ENCODE measurements at places on chromosomes 6 and 20.
A peak's percentile ranks its signal among the peaks of the same experiment; 100 is the strongest.

- no peak for DNase-seq
- H3K36me3 ChIP-seq = no peaks in the 10 kb centered on the region
- no peak overlapping the region for H3K27ac ChIP-seq
- H3K27me3 ChIP-seq = peaks cover 6% of the 10 kb centered on the region
- no peak overlapping the region for H3K4me3 ChIP-seq
- H3K4me1 ChIP-seq = no peaks in the 10 kb centered on the region
Observed at GRCh38 chr20:61439251-61439650, 187.2 kb downstream of the CDH4 start.

DNA sequence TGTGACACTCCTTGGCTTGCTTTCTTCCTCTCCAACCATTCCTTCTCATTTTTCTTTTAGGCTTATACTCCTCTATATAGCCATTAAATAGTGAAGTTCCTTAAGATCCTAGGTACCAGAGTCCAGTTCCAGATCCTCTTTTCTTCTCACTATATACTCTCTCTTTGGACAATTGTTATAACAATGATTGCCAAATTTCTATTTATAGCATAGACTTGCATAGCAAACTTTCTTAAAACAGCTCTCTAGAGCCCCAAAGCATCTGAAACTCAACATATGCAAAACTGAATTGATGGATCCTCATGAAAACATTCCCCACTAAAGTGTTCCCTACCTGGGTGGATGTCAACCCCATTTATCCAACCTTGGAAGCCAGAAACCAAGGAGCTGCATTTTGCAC is 13.4 kb downstream of the PHIP start:
- H3K27ac ChIP-seq = no peak overlapping the region
- H3K4me3 ChIP-seq = no peak overlapping the region
- peaks cover 2% of the 10 kb centered on the region for H3K36me3 ChIP-seq
- H3K27me3 ChIP-seq = no peaks in the 10 kb centered on the region

DNA sequence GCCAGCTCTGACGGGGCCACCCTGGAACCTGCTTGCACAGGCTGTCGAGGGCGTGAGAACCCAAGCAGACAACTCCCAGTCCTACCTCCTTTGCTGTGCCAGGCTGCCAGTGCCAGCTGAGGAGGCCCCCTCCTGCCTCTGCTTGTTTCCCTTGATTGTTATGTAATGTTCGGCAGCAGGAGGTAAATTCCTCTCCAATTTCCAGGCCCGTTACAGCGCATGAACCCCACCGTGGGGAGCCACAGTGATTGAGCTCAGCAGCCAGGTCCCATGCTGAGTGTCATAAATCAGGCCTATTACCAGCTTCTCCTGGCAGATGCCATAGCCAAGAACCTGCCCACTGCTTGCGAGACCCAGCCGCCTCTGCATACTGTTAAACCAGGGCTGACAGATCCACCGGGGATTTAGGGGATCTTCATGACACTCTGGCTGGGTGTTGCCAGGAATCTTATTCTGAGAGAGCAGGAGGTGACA is 320.5 kb downstream of the DHX35 start:
- no peaks in the 10 kb centered on the region for H3K4me1 ChIP-seq
- H3K27ac ChIP-seq = no peak overlapping the region
- H3K27me3 ChIP-seq = peaks cover 18% of the 10 kb centered on the region
- no peak for DNase-seq

GRCh38 chr6:122678841-122679240 is 68.6 kb downstream of the PKIB start:
- no peaks in the 10 kb centered on the region for H3K36me3 ChIP-seq
- H3K4me1 ChIP-seq = peaks cover 3% of the 10 kb centered on the region
- DNase-seq = no peak
- peaks cover 2% of the 10 kb centered on the region for H3K27me3 ChIP-seq
- H3K4me3 ChIP-seq = no peak overlapping the region

DNA sequence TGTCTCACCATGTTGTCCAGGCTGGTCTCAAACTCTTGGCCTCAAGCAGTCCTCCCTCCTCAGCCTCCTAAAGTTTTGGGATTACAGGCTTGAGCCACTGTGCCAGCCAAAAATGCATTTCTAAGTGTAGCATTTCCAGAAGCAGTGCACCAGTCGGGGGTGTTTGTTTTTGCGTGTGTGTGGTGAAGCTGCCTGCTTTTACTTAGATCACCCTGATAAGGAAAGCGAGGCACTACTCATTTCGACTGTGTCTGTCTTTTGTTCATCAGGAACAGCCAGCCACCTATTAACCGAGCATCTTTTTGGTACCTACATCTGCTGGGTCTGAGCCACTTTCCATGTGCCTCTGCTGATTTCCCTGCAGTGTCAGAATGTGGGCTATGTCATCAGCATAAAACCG is 18.7 kb downstream of the SIRT5 start:
- H3K27me3 ChIP-seq = no peaks in the 10 kb centered on the region
- H3K4me1 ChIP-seq = no peaks in the 10 kb centered on the region
- DNase-seq = no peak
- no peak overlapping the region for H3K27ac ChIP-seq
- no peak overlapping the region for H3K4me3 ChIP-seq
- peaks cover 13% of the 10 kb centered on the region for H3K36me3 ChIP-seq

DNA sequence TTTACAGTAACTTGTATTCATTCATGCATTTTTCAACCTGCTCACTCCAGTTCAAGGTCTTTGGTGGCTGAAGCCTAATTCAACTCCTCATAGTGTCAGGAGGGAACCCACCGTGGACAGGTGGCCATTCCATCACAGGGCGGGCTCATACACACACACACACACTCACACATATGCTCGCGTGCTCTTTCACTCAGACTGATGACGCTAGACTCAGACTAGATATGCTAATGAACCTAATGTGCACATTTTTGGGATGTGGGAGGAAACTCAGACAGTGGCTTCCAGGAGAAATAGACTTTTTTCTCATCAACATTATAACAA is 56.7 kb downstream of the TRIM27 start:
- no peak for DNase-seq
- peak overlapping the region; percentile 95 for H3K4me3 ChIP-seq
- H3K27ac ChIP-seq = no peak overlapping the region
- peaks cover 24% of the 10 kb centered on the region for H3K4me1 ChIP-seq

DNA sequence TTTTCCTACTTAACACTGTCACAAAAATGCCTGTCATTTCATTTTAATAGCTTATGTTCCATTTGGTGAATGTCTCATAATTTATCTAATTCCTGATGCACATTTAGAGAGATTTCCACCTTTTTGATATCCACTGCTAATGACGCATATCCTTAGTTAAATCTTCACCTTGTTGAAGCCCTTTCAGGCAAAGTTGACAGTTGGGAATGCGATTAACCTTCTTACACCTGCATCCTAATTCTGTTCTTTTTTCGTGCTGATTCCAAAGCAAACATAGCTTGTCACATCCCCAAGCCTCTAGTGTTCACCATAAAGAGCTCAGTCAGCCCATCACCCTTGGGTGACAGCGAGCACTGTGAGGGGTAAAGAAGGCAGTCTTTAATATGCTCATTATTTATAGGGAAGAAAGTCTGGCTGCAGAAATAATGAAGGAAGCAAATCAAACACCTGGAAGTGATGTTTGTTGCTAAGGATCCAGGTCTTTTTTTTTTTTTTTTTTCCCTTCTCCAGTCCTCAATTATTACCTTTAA is 205.6 kb downstream of the DTNBP1 start:
- H3K36me3 ChIP-seq = peaks cover 5% of the 10 kb centered on the region
- H3K4me3 ChIP-seq = peak overlapping the region; percentile 34
- H3K27me3 ChIP-seq = no peaks in the 10 kb centered on the region
- peak overlapping the region; percentile 98 for H3K27ac ChIP-seq

DNA sequence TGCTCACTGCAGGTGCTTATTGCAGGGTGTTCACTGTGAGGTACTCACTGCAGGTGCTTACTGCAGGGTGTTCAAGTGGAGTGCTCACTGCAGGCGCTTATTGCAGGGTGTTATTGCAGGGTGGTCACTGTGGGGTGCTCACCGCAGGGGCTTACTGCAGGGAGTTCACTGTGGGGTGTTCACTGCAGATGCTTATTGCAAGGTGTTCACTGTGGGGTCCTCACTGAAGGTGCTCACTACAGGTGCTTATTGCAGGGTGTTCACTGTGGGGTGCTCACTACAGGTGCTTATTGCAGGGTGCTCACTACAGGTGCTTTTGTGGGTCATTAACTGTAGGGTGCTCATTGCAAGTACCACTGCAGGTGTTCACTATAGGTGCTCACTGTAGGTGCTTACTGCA is 20.2 kb downstream of the APMAP start:
- DNase-seq = no peak
- H3K27ac ChIP-seq = no peak overlapping the region
- no peak overlapping the region for H3K4me3 ChIP-seq
- peaks cover 52% of the 10 kb centered on the region for H3K36me3 ChIP-seq
- no peaks in the 10 kb centered on the region for H3K27me3 ChIP-seq
- peaks cover 9% of the 10 kb centered on the region for H3K4me1 ChIP-seq

DNA sequence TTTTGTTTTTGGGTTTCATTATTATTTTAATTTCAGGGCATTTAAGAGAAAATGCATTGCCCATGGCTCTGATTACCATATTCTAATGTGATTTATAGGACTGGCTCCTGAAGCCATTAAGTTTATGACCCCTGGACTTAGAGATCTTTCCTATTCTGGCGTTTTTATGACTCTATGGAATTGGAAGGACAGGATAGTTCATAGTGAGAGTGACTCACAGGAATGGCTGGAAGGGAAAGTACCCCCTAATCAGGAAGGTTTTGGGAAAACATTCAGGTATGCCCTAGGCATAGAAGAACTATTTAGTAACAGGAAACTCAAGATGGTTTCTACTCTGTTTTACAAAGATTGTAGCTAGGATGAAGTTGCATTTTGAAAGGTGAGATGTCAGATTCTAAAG is 108.6 kb upstream of the SLC2A12 start:
- no peak overlapping the region for H3K4me3 ChIP-seq
- no peak for DNase-seq
- no peaks in the 10 kb centered on the region for H3K27me3 ChIP-seq
- H3K4me1 ChIP-seq = no peaks in the 10 kb centered on the region
- no peaks in the 10 kb centered on the region for H3K36me3 ChIP-seq

GRCh38 chr6:70118670-70119069 is 184.2 kb downstream of the COL9A1 start:
- no peak overlapping the region for H3K4me3 ChIP-seq
- no peak for DNase-seq
- H3K27ac ChIP-seq = peak overlapping the region; percentile 83
- no peaks in the 10 kb centered on the region for H3K27me3 ChIP-seq
- peaks cover 49% of the 10 kb centered on the region for H3K36me3 ChIP-seq
- peaks cover 2% of the 10 kb centered on the region for H3K4me1 ChIP-seq

DNA sequence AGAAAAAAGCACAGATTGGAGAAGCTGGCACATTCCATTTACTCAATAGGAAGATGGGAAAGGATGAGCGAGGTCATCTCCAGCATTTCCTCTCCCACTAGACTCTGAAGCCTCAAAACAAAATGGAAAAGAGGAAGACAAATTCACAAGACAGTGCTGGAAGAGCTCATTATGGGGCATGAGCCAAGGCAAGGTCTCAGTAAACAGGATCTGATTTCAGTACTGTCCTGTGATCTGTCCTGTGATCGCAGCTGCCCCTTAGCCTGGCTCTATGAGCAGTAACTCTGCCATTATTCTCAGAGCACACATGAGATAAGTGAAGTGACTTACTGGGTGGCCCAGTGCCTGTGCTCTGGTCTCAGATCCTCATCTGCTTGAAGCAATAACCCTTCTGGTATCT is 68.1 kb upstream of the SLC4A11 start:
- no peaks in the 10 kb centered on the region for H3K4me1 ChIP-seq
- no peaks in the 10 kb centered on the region for H3K27me3 ChIP-seq
- H3K36me3 ChIP-seq = peaks cover 9% of the 10 kb centered on the region

DNA sequence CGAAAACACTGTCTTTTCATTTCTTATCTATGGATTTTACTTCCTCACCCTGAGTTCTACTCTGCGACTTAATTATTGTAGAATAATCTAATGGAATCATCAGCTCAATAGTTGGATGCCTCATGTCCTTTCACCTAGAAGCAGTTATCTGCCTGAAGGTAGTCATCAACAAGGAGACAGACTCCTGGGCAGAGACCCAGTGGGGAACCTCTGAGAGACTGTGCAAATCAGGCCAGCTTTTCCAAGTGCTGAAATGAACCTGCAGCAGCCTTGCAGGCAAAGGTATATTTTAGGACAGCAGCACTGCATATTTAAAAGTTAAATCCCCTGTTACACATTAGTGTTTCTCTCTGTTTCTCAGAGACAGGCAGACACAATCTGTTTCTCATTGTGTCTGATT is 99.7 kb upstream of the STMND1 start:
- no peaks in the 10 kb centered on the region for H3K36me3 ChIP-seq
- H3K27ac ChIP-seq = no peak overlapping the region
- H3K4me1 ChIP-seq = no peaks in the 10 kb centered on the region
- no peak overlapping the region for H3K4me3 ChIP-seq
- DNase-seq = no peak

DNA sequence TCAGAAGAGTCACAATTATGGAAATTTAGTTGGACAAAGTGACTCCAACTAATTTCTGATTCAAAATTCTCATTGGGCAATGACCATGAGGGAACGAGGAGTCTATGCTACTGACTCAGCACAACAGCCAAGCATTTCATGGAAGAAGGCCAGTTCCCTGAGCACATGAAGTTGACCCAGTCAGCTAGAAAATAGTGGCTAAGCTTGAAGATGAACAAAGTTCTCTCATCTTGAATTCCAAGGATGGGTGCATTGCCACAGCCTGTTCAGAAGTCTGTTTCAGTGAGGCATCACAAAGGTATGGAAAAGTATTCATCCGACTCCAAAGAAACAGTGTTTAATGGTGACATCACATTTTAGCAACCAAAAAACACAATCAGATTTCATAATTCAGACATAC is 676.9 kb downstream of the HACE1 start:
- no peak overlapping the region for H3K4me3 ChIP-seq
- no peaks in the 10 kb centered on the region for H3K36me3 ChIP-seq
- DNase-seq = no peak
- no peak overlapping the region for H3K27ac ChIP-seq
- H3K4me1 ChIP-seq = no peaks in the 10 kb centered on the region

- H3K27me3 ChIP-seq = no peaks in the 10 kb centered on the region
- peak overlapping the region; percentile 100 for H3K4me3 ChIP-seq
- DNase-seq = no peak
Observed at GRCh38 chr6:13273202-13273930, 55.0 kb downstream of the TBC1D7 start.

GRCh38 chr6:81214414-81215091 is 537.9 kb downstream of the TENT5A start:
- H3K36me3 ChIP-seq = no peaks in the 10 kb centered on the region
- no peaks in the 10 kb centered on the region for H3K4me1 ChIP-seq
- no peak for DNase-seq
- H3K27ac ChIP-seq = no peak overlapping the region
- H3K27me3 ChIP-seq = no peaks in the 10 kb centered on the region
- no peak overlapping the region for H3K4me3 ChIP-seq

Data from naive B cell (primary cell).